T-helper 1 cell (primary cell): ENCODE measurements at places on chromosomes 12 and 14.

DNA sequence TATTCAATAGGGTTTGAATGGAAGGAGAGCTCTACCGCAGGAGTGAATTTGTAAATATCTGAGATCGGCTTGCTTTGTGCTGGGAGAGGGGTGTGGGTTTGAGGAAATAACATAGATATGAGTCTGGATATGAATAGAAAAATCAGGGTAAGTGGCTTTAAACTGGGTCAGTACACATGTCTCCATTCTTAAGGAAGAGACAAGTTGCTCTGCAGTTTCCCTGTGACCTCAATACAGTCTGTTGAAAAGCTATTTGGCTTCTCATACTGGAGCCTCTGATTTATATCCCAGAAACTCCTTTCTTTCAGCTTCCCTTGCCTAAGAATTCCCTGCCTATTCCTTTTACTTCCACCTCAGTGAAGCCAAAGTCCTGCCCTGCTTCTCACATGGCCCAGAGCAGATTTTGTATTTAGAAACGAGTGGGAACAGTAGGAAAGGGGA lies 153.5 kb upstream of the ATF7IP start:
- no peak for DNase-seq

GRCh38 chr12:12835378-12836146 lies 22.4 kb downstream of the DDX47 start:
- no peak for DNase-seq

- DNase-seq = no peak
Measured at GRCh38 chr12:5213990-5214389, 170.3 kb downstream of the KCNA5 start.

DNA sequence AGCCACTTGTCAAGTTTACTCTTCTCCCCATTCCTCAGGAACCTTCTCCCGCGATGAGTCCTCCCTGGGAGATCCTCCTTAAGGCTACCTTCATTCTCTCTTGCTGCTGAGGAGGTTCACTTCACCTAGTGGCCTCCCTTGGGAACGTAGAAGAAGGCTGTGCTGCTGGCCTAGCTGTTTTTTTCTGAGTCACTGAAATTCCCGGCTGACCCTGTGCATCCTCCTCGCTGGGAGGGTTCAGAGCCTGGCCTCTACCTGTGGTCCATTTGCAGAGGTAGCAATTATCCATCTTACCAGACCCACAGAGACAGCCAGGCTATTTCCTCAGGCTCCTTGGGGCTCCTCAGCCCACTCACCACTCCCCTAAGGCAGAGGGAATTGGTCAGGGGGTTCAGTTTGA lies 4.6 kb downstream of the KRT82 start:
- no peak for DNase-seq

DNA sequence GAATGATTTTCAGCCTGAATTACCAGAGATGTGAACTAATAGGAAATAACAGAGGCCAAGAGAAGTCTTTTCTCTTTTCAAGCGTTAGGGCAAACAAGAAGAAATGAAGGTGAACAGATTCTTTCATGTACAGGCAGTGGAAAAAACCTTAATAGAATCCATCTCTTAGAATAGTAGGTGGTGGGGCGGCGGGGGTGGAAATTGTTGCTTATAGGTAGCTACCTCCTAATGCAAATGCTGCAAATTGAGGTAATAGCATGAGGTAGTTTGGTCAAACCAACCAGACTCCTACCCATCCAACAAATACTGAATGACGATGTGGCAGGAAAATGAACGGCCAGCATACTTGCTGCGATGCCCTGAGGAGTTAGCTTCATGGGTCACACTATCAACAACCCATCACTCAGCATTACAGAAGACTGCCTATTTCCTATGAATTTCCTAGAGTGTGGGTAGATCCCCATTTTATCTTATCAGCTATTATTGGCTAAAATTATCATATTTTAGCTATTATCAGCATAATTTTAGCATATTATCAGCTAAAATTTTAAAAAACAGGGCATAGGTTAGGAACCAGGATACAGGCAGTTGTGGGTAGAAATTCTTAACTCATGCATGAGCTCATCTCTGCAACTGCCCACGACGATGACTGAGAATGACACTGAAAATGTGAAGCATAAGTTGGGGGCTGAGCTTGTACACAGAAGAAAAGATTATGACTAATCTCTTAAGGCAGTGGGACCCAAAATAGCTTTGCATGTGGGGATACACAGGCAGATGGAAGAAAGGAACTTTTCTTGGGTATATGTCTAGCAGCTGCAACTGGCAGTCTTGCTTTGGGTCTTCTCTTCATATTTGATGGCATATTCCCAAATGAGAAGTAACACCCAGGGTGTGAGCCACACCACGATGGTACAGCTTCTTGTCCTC lies 68.7 kb downstream of the NIN start:
- DNase-seq = no peak

- no peak for DNase-seq
Measured at GRCh38 chr14:103199124-103199523, 75.9 kb downstream of the TNFAIP2 start.

DNA sequence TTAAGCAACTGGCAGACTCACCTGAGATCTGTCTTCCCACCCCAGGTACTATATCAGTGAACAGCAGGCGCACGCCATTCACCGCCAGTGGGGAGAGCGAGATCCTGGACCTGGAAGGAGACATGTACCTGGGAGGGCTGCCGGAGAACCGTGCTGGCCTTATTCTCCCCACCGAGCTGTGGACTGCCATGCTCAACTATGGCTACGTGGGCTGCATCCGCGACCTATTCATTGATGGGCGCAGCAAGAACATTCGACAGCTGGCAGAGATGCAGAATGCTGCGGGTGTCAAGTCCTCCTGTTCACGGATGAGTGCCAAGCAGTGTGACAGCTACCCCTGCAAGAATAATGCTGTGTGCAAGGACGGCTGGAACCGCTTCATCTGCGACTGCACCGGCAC lies 544.5 kb downstream of the NRXN3 start:
- DNase-seq = no peak
